Activated CD4-positive, alpha-beta T cell treated with anti-CD3 and anti-CD28 coated beads, Interleukin-2, Interleukin-6, amounts not matched to agents 100 ng/mL and 50 ng/mL, durations not matched to agents 16 hours and 8 hours (primary cell): ENCODE measurements at places on chromosomes 11 and 22.

GRCh38 chr22:30824711-30825110 is 130.0 kb downstream of the OSBP2 start:
- DNase-seq, result no peak

GRCh38 chr11:110772863-110773262 is 60.6 kb upstream of the ARHGAP20 start:
- no peak for DNase-seq

- DNase-seq, result no peak
Observed at GRCh38 chr11:65148657-65149056, 14.3 kb upstream of the SYVN1 start.

GRCh38 chr22:17820879-17821439 is 46.7 kb upstream of the BID start:
- no peak for DNase-seq

DNA sequence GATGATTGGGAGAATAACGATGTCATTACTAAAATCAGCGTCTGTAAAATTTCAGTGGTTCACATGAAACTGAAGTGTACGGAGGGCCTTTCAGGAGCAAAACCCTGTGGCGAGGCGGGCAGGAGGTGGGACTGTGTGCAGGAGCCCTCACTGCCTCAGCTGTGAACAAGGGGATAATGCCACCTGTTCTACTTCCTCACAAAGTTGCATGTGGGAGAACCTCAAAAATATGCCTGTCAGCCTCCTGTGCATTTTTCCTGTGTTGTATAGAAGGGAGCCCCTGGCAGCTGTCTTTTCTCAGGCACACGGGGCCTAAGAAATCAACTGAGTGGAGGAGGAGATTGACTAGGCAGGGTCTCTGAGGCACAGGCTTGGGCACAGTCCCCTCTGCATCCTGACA is 43.0 kb upstream of the MYO18B start:
- no peak for DNase-seq

GRCh38 chr11:13183094-13183825 is 94.3 kb upstream of the BMAL1 start:
- peak; percentile 31 for DNase-seq

DNA sequence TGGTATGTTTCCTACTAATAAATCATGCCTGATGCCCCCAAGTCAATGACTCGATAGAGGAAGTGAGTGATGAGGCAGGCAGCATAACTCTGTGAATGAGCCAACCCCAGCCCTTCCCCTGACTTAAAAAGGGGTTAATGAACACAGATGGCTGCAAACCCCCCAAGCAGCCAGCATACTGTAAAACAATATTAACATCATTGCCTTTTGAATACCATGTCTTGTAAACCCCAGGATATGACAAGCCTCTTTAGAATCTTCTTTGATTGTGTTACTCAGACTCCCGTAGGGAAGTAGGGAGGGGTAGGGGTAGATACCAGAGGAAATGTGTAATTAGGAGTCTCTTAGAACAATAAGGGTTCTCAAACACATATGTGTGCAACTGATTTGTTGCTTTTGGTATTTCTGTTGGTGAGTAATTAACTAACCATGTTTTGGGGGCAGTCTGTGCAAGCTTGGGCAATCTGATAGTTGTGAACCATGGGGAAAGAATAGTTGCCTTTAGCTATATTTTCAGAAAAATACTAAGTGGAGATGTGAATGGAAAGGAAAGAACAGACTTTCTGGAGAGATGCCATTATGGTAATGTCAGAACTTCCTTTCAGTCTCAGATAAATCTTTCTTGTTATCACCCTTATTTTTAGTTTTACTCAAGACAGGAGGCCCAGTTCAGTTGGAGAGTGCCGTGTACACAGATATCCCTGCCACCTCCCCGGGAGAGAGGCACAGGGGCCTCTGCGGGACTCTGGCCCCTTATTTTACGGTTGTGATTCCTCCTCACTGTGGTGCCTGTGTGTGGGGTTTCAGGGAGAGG is 701.8 kb downstream of the NTM start:
- no peak for DNase-seq

- no peak for DNase-seq
Observed at GRCh38 chr22:22484023-22484422, 24.5 kb downstream of the ZNF280B start.

DNA sequence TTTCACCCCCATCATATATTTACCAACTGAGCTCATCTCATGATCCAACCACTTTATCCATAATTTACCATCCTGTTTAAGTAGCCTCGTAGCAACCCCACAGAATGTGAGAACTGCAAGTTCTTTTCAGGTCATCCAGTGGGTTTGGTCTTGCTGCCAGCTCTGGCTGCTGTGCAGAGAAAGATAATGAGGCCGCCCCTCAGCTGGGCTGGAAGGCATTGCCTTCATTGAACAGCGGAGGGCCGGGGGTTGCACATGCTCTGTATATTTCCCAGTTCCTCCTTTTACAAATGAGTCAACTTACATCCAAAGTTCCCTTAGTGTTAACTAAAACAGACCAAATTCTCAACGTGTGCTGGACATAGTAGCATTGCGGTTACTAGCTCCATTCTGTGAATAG is 96.7 kb downstream of the SYN3 start:
- DNase-seq, result no peak

DNA sequence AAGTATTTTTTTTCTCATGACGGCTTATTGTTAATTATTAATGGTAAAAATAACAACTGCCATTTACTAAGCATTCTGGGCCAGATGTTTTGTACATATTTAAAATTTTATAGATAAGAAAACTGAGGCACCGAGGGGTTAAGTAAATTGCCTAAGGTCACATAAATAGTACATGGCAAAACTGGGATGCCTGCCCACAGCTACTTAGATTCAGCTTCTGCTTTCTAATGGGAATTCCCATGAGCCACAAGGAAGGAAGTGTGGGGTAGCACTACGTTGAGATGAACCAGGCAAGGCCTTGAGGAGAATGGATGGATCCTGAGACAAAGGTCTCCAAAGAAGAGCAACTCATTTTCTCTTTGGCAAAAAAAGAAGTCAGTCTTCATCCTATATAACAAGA is 11.9 kb upstream of the PHF21A start:
- DNase-seq, result no peak

GRCh38 chr11:13238879-13239514 is 38.6 kb upstream of the BMAL1 start:
- peak; percentile 68 for DNase-seq

- peak; percentile 31 for DNase-seq
Observed at GRCh38 chr11:125364121-125364826, 131.8 kb downstream of the FEZ1 start.
